Activated B cell treated with CpG ODN at 0.5 μM for 24 hours (primary cell): ENCODE measurements at places on chromosomes 3 and 15. TPM values are rescaled to one million over a fixed set of nuclear protein-coding genes. Genes with fewer than 3 reads are reported as not detected.

DNA sequence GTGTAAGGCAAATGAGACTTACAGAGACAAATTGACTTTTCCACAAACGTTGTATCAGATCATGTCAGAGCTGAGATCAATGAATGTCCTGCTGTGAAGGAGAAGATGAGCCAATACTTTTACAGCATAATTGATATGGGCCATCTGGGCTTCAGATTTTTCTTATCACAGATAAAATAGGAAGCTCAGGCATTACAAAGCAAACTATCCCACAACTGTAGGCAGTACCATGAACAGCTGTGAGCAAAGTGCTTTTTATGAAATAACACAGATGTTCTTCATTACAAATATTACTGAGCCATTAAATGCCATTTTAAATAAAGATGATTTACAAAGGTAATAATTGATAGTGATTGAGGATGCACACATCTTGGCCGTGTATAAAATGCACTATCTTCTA lies 852.3 kb downstream of the OTOL1 start:
- DNase-seq: no peak

DNA sequence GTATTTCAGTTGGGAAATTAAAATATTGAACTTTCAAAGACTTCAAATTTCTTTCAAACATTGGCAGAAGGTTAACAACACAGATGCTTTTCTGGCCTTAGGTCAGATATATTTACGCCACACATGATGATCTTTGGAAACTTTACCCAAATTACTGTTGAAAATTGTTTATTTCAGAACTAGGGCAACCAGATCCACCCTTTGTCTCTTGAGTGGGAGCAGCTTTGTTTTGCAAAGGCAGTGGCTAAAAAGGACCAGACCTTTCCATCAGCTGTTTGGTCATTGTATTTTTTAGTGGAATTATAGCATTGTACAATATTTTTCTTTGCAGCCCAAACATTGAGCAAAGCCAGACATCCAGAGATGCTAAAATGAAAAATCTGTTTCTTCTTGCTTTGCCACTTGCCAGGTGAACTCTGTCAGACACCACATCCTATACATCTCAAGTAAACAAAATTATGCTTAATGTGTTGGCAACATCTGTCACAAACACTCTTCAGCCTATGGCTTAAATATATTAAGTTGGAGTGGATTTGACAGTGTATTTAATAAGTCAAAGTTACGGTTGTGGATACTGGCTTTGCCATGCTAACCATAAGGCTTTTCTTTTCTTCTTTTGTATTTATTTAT lies 651.9 kb downstream of the RBMS3 start:
- no peak for DNase-seq

DNA sequence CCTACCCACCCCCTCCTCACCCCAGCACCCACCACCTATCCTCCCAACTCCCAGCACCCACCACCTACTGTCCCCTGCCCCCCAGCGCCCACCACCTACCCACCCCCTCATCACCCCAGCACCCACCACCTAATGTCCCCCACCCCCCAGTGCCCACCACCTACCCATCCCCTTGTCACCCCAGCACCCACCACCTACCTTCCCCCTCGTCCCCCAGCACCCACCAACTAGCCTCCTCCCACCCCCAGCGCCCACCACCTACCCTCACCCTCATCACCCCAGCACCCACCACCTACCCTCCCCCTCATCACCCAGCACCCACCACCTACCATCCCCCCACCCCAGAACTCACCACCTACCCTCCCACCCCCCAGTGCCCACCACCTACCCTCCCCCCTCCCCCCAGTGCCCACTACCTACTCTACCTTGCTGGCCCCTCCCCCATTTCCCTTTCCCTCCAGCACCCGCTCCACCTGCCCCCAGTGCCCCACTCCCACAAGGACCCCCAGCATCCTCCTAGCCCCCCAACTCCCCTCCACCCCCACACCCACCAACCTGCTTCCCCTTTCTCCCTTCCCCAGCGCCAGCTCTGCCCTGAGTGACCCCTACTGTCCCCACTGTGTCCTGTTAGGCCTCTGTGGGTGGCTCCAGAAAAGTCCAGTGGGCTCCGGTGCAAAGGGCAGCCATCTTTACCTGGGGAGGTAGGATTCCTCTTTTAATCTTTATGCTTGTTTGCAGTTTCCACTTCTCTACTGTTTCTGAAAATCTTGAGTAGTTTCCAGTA lies 1.2 kb downstream of the UROC1 start:
- DNase-seq: no peak

- DNase-seq: no peak
Measured at GRCh38 chr3:26018889-26019288, 229.0 kb downstream of the OXSM start.

- DNase-seq: no peak
Measured at GRCh38 chr15:25417604-25418003, 21.2 kb downstream of the UBE3A start.

The GPR87 gene
- total RNA-seq: not detected in 2 replicates
